ENCODE measurements at places on chromosomes 4 and X.

DNA sequence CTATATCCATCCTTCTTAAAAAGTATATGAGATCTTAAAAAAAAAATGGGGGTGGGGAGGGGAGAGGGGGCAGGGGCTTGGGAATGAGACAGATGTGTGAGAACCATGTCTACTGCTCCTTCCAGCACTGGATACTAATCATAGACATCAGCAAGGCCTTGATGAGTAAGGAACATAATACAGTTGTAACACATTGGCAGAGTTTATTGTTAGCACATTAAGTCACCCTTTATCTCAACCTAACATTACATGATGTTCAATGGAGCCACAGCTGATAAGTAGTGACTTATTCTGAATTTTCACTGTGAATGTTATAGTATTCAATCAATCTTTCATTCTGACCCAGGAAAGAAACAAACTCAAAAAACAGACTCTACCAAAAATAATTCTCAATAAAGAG lies 47.3 kb upstream of the KCNE5 start:
- no peak for DNase-seq
- H3K4me3 ChIP-seq, result no peak overlapping the region
- no peak overlapping the region for H3K27ac ChIP-seq
- peaks cover 46% of the 10 kb centered on the region for H3K36me3 ChIP-seq
- no peaks in the 10 kb centered on the region for H3K27me3 ChIP-seq

- H3K27ac ChIP-seq, result no peak overlapping the region
- H3K4me1 ChIP-seq, result no peaks in the 10 kb centered on the region
- H3K4me3 ChIP-seq, result no peak overlapping the region
- no peaks in the 10 kb centered on the region for H3K27me3 ChIP-seq
- no peaks in the 10 kb centered on the region for H3K36me3 ChIP-seq
Measured at GRCh38 chrX:20595928-20596575, 329.3 kb upstream of the RPS6KA3 start.

GRCh38 chr4:181998398-181999295 lies 244.6 kb upstream of the TENM3 start:
- no peaks in the 10 kb centered on the region for H3K36me3 ChIP-seq
- H3K27ac ChIP-seq, result no peak overlapping the region
- H3K4me3 ChIP-seq, result no peak overlapping the region
- H3K4me1 ChIP-seq, result no peaks in the 10 kb centered on the region
- H3K27me3 ChIP-seq, result no peaks in the 10 kb centered on the region

- H3K36me3 ChIP-seq, result no peaks in the 10 kb centered on the region
- H3K4me1 ChIP-seq, result no peaks in the 10 kb centered on the region
- H3K27me3 ChIP-seq, result no peaks in the 10 kb centered on the region
- no peak overlapping the region for H3K27ac ChIP-seq
Measured at GRCh38 chrX:5155301-5155700, 1073.4 kb downstream of the NLGN4X start.

DNA sequence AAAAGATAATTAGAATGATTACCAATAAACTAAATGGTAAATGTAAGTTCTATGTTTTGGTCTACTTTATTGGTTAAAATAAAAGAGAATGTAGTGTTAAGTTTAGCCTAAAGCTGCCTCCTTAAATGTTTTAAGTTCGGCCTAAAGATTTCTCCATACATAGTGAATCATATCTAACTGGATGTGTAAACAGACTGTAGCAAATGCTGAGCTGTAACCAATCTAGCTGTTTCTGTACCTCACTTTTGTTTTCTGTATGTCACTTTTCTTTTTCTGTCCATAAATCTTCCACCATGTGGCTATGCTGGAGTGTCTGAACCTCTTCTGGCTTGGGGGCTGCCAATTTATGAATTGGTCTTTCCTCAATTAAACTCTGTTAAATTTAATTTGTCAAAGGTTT lies 121.2 kb downstream of the TBCK start:
- no peak for DNase-seq
- no peak overlapping the region for H3K4me3 ChIP-seq
- H3K4me1 ChIP-seq, result no peaks in the 10 kb centered on the region
- H3K27me3 ChIP-seq, result no peaks in the 10 kb centered on the region
- peaks cover 4% of the 10 kb centered on the region for H3K36me3 ChIP-seq

GRCh38 chr4:166941629-166942028 lies 292.7 kb downstream of the SPOCK3 start:
- no peaks in the 10 kb centered on the region for H3K36me3 ChIP-seq
- no peaks in the 10 kb centered on the region for H3K27me3 ChIP-seq
- H3K4me1 ChIP-seq, result no peaks in the 10 kb centered on the region

All from CD14-positive monocyte (primary cell).